ENCODE measurements at places on chromosomes 2 and 18.

DNA sequence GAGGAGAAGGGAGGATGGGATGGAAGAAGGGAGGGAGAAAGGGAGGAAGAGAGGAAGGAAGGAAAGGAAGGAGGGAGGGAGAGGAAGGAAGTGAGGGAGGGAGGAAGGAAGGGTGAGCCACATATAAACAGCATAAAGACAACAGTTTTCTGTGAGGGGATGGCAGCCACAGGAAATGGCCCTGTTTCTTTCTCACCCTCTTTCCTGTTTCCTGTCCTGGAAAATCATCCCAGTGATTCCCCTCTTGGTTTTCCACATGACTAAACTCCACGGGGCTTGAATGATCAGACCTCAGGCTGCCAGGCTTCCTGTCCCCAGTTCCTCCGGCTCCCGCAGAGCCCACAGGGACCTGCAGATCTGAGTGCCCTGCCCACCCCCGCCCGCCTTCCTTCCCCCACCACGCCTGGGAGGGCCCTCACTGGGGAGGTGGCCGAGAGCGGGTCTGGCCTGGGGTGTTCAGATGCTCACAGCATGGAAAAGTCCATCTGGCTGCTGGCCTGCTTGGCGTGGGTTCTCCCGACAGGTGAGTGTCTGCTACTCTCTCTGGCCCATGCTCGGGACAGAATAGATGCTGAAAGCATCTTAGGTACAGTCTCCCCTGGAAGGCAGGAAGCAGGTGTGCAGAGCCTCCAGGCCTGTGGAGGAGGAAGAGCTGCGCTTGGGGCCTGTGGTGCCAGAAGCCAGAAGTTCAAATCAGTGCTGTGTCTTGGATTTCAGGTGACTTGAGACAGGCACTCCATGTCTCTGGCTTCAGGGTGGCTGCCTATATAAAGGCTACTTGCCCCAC is at the start of gene SIGLEC15:
Gene SIGLEC15, plus strand, starts transcription at position 418 of the 787 bp plus-strand sequence. Its CDS starts 54 bp downstream, at position 472.
- DNase-seq, result no peak

DNA sequence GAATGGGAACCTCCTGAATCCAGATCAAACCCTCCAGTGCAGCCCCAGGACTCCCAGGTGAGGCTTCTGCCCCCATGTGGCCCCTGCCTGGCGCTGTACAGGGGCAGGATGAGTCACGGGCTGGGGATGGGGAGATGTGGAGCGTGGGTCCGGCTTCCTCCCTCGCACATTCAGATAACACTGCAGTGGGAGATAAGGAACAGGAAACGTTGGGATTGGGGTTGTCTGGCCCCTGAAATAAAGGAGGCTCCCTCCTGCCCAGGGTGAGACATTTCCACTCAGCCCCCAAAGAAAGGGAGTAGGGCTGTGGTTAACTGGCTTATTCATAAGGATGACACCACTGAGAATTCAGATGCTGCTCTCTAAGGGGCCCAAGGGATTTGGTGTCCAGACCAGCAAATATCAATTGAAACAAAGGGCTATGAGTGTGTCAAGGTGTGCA is 30.7 kb downstream of the IGFBP5 start:
- DNase-seq, result no peak

GRCh38 chr2:24313744-24314632 is 46.3 kb downstream of the ITSN2 start:
- no peak for DNase-seq

- DNase-seq, result no peak
Observed at GRCh38 chr2:64685430-64685829, 31.7 kb upstream of the SERTAD2 start.

DNA sequence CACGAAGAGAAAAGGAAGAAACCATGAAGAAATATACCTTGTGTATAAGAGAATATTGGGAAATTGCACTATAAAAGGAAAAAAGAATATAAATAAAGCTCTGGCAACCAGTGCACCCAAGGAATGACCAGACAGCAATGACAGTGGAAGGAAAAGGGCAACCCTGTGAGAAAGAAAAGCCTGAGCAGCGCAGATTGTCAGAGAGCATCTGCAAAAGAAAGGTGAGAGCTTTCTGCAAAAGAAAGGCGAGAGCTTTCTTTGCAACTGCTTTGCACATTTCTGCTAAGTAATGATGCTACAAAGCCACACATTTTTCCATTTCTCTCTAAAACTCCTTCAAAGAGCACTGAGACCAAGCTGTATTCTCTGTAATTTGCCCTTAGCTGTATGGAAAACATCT is 83.6 kb downstream of the CTNNA2 start:
- DNase-seq, result no peak

DNA sequence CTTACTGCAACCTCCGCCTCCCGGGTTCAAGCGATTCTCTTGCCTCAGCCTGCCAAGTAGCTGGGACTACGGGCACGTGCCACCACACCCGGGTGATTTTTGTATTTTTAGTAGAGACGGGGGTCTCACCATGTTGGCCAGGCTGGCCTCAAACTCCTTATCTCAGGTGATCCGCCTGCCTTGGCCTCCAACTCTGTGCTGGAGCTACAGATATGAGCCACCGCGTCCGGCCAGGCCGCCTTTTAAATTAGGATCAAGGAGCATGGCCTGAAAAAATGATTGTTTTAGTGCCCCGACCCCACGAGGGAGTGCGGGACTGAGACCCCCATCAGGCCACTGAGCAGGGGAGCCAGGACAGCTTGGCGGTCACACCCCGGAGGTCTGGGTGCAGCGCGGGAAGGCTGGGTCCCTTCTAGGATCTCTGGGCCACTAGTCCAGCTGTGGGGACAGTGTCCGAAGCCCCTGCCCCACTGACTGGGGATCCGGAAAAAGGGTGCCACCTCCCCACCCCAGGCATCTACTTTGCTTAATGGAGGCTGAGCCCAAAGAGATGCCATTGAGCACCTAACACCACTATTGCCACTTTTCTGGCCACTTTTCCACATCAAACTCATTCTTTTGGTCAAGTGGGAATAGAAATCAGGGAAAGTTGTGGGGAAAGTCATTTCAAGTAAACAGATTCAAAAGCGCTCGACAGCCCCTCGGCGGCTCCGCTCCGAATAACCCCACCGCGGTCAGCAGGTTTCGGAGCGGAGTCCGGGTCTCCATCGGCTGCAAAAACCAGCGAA is 19.7 kb upstream of the DNMT3A start:
- no peak for DNase-seq

GRCh38 chr2:99397266-99397920 is 60.2 kb downstream of the EIF5B start:
- DNase-seq, result no peak

DNA sequence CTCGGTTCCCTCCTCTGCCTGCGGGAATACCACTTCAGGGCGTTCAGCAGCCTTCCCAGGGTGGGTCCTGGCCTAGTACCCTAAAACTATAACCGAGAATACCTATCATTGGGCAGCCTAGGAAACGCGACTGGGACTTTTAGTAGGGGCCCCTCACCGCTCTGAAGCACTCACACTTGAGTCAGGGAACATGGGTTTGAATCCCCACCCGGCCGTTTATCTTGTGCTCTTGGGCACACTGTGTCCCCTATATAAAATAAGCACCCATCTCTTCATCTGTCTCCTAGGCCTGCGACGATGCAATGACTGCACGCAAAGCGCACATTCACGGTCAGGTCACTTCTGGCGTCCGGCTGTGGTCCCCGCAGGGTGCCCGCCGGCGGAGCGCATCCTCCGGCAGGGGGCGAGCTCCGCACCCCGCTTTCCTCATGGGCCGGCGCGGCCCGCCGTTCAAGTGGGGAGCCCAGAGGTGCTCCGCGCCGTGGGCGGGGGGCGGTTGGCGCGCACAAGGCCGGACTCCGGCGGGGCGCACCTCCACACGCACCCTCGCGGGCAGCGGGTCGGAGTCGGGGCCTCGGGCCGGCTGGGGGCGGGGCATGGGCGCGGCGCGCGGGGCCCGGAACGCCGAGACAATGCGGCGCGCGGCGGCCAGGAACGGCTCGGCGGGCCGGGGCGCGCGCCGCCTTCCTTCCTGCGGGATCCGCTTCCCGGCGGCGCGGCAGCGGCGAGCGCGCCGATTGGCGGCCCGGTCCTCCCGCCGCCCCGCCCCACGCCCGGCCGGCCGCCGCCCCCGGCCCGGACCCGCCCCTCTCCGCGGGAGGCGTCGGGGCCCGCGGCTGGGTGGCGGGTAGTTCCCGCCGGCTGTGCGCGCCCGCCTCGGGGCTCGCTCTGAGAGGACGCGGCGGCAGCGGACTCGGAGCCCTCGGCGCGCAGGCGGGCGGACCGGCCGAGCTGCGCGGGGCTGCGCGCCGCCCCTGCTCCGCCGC is at the start of gene ASAP2:
Gene ASAP2, plus strand, starts transcription at position 850 of the 986 bp plus-strand sequence. CDS start 293 bp downstream, outside the sequence.
- no peak for DNase-seq

DNA sequence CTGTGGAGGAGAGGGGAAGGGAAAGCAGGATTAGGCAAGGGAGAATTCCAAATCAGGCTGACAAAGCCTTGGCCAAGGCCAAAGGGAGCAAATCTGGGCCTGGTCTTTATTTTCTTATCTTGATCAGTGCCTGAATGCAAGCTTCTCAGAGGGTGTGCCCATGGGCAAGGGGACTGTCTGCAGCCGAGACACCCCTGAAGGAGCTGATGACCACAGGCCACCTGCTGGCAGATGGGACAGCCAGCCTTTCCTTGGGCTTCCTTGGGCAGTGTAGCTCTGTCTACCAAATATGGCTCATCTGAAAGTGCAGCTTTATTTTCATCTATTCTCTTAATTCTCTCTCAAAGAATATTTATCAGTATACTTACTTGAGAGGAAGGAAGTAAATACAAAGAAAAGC is 117.0 kb downstream of the PKP4 start:
- DNase-seq, result no peak

DNA sequence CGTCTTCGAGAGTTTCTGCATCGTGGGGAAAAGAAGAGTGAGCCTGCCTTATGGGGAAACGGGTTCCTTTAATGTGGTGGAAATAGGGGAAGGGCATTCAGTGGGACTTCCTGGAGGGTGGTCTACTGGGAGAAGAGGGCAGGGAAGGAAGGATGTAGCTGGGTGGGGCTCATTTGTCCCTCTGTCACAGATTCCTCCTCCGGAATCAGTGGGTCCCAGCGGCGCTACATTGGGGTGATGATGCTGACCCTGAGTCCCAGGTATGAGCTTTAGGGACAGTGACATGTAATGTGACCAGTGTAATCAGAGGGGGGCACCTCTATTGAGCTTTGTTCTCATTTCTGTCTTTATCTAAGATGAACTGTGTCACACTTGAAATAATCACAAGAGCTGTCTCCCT is 1.9 kb downstream of the HTRA2 start:
- no peak for DNase-seq

- DNase-seq, result no peak
Observed at GRCh38 chr2:98020992-98021713, 25.4 kb upstream of the TMEM131 start.

DNA sequence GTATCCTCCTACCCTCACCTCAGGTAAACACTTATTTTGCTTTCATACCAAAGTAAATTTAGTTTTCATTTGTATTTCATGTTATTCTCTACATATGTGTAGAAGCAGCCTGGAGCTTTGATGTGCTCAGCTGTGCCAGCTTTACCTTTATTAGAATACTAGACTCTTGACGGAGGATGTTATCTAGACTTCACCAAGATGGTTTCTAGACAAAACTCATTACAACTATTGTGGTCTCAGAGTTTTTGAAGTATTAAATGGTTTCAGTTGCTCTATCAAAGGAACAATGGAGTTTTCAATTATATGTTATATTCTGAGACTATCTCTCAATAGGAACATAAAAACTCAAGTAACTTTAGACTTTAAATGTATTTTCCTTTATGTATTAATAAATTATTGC is 5.0 kb upstream of the IL18RAP start:
- no peak for DNase-seq

- DNase-seq, result no peak
Observed at GRCh38 chr2:46776687-46777327, 138.8 kb downstream of the MCFD2 start.

GRCh38 chr2:242085941-242086621 is 216.6 kb downstream of the RTP5 start:
- DNase-seq, result no peak

DNA sequence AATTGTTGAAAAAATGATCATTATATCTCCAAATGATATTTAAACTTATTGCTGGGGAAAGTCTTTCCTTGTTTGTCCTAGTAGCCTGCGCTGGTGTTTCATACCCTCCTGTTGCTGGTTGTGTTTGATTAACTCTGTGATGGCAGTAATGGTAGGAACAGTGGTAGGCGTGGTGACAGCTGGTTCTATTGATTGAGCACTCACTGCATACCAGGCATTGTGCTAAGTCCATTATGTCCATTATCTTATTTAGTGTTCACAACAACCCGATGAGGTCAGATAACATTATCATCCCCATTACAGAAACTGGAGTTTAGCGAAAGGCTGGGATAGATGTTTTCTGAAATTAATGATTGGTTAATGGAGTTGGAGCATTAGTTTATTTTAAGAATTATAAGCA is 77.8 kb upstream of the STON1 start:
- DNase-seq, result peak; percentile 34

- DNase-seq, result no peak
Observed at GRCh38 chr2:192854031-192854430, 659.3 kb upstream of the TMEFF2 start.

- DNase-seq, result no peak
Observed at GRCh38 chr18:72973841-72974240, 106.1 kb upstream of the NETO1 start.

DNA sequence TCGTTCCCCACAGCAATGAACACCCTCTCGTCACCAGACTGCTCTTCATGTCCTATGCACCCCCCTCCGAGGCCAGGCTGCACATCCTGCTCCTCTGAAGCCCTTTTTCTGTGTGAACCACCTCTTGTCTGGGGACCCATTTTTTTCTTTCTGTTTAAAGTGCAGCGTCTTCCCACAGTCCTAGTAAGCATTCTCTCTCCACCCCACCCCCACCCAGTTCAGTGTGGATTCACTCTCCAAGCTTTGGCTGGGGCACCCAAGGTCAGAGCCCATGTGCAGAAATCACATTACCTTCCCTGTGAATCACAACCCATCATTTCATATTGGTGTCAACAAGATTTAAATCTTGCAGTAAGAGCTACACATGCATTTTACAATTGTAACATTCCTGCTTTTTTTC is 26.4 kb upstream of the PKDCC start:
- no peak for DNase-seq

DNA sequence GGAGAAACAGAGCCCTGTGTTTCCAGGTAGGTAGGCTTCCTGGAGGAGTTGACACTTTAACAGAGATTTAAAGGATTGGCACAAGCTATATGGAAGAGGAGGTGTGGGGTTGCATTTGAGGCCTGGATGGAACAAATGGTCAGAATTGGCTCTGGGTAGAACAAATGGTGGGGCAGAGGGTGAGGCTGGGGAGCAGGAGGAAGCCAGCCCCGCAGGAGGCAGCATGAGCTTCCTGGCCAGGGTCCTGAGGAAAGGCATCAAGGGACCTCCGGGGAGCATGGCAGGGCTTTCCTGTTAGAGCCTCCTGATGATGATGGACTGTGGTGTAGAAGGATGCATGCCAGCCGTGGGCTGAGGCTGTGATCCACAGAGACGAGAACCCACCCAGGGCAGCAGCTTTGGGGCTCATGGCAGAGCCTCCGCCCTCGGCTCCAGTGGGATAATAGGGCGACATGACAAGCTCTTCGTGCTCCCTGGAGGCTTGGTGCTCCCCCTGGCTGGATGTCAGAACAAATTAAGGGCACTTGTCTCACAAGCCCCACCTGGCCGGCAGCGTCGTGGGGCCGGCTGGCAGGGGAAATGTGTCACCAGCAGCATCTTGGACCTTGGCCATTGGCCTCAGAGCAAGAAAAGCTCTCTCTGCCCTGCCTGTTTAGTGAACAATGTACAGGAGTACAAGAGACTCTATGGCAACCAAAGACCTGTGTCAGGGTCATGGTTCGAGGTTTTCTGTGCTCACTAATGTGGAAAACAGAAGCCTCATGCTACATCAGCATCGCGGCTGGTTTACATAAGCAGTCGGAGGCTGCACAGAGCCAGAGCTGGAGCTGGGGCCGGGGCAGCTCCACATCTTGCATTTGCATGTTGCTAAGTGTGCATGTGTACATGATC is 153.5 kb downstream of the MYCN start:
- DNase-seq, result no peak

- no peak for DNase-seq
Observed at GRCh38 chr2:63679252-63679855, 90.6 kb downstream of the MDH1 start.
